ENCODE measurements at places on chromosomes 13 and 19. TPM values are rescaled to one million over a fixed set of nuclear protein-coding genes. Genes with fewer than 3 reads are reported as not detected.

DNA sequence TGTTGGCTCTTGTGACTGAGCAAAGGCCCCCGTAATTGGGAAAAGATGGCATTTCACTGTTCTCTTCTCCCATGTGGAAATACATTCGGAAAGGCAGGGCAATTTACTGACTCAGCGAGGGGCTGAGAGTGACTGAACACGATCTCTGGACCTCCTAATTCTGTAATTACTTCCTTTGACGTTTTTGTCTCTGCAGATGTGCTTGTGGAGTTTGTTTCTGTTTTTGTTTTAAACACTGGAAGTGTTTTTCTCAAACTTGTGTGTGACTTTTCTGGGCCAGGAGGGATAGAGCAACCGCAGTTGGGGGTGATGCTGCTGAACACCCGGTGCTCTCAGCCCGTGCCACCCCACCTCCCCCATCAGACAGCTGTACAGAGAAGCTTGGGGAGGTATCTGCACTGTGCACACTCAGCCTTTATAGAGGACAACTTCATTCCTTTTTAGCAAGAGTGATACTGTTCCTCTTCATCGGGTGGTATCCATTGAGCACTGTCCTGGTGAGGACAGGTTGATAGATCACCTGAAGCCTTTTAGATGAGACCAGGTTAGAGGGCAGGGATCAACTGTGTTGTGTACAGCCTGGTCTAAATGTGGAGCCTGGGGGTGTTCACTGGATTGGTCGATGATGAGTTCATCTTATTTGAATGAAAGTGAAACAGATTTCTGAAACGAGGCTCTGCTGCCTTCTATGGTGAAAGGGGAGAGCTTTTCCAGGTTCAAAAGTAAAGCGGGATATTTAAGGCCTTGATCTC lies 117.4 kb downstream of the ESD start:
- peak; percentile 67 for DNase-seq
- no peaks in the 10 kb centered on the region for H3K36me3 ChIP-seq
- peaks cover 26% of the 10 kb centered on the region for H3K4me1 ChIP-seq
- H3K27ac ChIP-seq: no peak overlapping the region
- no peaks in the 10 kb centered on the region for H3K27me3 ChIP-seq
- H3K4me3 ChIP-seq: no peak overlapping the region

GRCh38 chr13:78102741-78103140 lies 184.1 kb upstream of the EDNRB start:
- no peak for DNase-seq
- H3K4me1 ChIP-seq: no peaks in the 10 kb centered on the region
- H3K4me3 ChIP-seq: no peak overlapping the region
- no peaks in the 10 kb centered on the region for H3K36me3 ChIP-seq
- no peaks in the 10 kb centered on the region for H3K27me3 ChIP-seq
- H3K27ac ChIP-seq: no peak overlapping the region

GRCh38 chr13:40187324-40187795 lies 479.1 kb downstream of the FOXO1 start:
- no peaks in the 10 kb centered on the region for H3K36me3 ChIP-seq
- H3K27me3 ChIP-seq: no peaks in the 10 kb centered on the region
- DNase-seq: no peak
- H3K4me3 ChIP-seq: no peak overlapping the region

The CD37 gene
- polyA plus RNA-seq: 901 TPM

DNA sequence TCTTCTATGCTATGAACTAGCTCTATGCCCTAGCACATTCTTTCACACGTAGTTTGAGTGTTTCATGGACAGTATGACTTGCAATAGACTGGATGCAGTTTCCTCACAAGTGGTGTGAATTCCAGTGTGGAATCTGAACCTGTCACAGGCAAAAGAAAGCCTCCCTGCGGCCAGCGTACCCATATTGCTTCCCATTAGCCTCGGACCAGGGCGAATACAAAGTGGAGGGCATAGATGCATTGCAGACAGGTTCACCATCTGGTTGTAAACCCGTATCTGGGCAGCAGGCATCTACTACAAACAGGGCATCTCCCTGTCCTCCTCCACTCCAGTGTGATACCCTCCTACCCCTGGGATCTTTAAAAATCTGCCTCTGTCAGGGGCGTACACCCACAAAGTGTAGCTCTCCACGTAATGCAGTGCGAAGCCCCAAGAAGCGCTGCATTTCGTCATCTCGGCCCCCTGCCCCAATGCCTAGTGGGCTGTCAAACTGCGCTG lies 1.4 kb upstream of the CIC start:
- no peak overlapping the region for H3K4me3 ChIP-seq
- H3K4me1 ChIP-seq: peaks cover 14% of the 10 kb centered on the region
- no peak for DNase-seq
- H3K27me3 ChIP-seq: no peaks in the 10 kb centered on the region
- H3K36me3 ChIP-seq: no peaks in the 10 kb centered on the region

- H3K27ac ChIP-seq: no peak overlapping the region
- no peak overlapping the region for H3K4me3 ChIP-seq
- no peaks in the 10 kb centered on the region for H3K27me3 ChIP-seq
- DNase-seq: no peak
Measured at GRCh38 chr13:41767801-41768200, 193.1 kb downstream of the VWA8 start.

DNA sequence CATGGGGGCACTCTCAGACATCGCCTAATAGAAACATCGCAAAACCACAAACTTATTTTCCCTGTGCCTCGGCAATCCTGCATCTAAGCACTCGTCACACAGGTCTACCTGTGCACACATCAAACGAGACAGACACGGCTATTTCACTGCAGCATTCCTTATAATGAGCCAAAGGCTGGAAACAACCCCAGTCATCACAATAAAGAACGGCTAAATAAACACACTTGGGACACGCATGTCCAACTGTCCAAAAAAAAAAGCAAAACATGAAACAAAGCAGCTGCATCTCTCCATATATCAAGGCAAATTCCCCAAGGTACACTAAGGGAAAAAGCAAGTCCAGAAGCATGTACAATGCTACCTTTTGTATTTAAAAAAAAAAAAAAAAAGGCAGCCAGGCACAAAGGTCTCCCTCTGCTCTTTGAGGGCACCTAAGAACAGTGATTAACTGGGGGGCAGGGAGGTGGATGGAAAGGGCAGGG lies 27.2 kb upstream of the CCNP start:
- no peak for DNase-seq
- no peak overlapping the region for H3K4me3 ChIP-seq
- peaks cover 27% of the 10 kb centered on the region for H3K4me1 ChIP-seq
- peak overlapping the region; percentile 34 for H3K27ac ChIP-seq
- no peaks in the 10 kb centered on the region for H3K27me3 ChIP-seq

DNA sequence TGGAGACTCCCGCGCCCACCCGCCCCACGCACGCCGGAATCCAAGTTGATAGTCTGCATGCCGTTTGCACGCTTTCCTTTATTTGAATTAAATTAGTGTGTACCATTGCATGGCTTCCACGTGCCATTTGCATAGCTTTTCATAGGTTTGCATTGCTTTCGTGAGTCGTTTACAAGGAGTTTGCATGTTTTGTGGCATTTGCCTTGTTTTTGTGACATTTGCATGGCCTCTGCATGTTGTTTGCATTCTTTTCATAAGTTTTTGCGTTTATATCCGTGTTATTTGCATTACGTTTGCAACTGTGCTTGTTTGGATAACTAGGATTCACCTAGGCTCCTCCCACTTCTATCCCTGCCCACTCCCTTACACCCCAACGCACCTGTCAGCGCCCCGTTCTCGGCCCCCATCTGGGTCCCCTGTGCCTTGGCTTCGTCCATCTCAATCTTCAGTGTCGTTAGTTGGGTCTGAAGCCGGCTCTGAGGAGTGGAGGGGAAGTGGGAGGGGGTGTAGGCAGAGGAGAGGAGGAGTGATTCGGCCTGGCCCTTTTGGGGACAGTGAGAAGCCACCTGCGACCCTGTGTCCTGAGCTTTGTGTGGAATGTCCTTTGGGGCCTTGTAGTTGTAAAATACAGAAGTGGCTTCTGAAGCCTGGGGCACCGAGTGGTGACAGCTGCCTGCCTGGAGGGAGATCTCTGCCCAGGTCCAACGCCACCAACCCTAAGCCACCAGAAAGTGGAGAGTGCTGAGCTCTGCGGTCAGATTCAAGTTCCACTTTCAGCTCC lies 2.4 kb downstream of the CCDC194 start:
- H3K36me3 ChIP-seq: no peaks in the 10 kb centered on the region
- H3K27ac ChIP-seq: peak overlapping the region; percentile 76
- H3K4me1 ChIP-seq: peaks cover 27% of the 10 kb centered on the region
- no peak for DNase-seq
- peaks cover 6% of the 10 kb centered on the region for H3K27me3 ChIP-seq

DNA sequence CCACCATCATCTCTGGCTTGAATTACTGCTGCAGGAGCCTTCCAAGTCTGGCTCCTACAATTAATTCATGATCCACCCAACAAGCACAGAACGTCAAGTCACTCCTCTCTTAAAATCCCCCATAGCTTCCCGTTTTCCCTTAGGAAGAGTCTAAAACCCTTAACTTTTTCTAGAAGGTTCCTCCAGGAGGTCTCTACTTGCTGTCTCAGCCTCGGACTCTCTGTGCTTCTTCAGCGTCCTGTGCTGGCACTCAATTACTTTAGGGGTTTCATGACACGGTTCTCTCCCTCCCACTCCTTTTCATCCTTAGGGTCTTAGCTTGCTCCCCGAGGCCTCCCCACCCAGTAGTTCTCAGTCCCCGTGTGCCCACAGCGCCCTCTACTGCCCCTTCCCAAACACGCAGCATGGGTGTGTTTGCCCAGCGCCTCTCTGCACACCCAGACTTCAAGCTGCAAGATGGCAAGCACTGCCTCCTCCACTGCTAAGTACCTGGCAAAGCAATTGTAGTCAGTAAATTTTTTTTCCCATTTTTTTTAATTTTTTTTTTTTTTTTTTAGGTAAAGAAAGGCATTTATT lies 25.8 kb upstream of the MAP3K10 start:
- peaks cover 30% of the 10 kb centered on the region for H3K4me1 ChIP-seq
- DNase-seq: peak; percentile 39
- no peaks in the 10 kb centered on the region for H3K36me3 ChIP-seq

The ADAMTSL5 gene
- not detected for polyA plus RNA-seq

The COLGALT1 gene
- 18.7 TPM for polyA plus RNA-seq

- peaks cover 6% of the 10 kb centered on the region for H3K4me1 ChIP-seq
- peaks cover 33% of the 10 kb centered on the region for H3K27me3 ChIP-seq
- no peak overlapping the region for H3K27ac ChIP-seq
- H3K36me3 ChIP-seq: peaks cover 34% of the 10 kb centered on the region
- no peak overlapping the region for H3K4me3 ChIP-seq
Measured at GRCh38 chr19:47406711-47407416, 12.5 kb downstream of the MEIS3 start.

The GARIN5B gene
- not detected for polyA plus RNA-seq

The ADGRE3 gene
- polyA plus RNA-seq: 0.17 TPM

DNA sequence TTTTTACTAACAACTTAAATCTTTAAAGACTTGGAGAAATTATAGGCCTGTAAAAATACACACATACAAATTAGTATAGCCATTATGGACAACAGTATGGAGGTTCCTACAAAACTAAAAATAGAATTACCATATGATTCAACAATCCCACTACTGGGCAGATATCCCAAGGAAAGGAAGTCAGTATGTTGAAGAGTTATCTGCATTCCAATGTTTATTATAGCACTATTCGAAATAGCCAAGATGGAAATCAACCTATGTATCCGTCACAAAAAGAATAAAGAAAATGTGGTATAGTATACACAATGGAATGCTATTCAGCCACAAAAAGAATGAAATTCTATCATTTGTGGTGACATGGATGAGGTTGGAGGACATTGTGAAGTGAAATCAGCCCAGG lies 37.2 kb downstream of the SLITRK1 start:
- DNase-seq: no peak
- no peak overlapping the region for H3K4me3 ChIP-seq

GRCh38 chr13:22536851-22537250 lies 643.9 kb upstream of the SGCG start:
- DNase-seq: no peak
- H3K4me3 ChIP-seq: no peak overlapping the region
- no peaks in the 10 kb centered on the region for H3K36me3 ChIP-seq
- no peaks in the 10 kb centered on the region for H3K27me3 ChIP-seq
- no peaks in the 10 kb centered on the region for H3K4me1 ChIP-seq

- peak; percentile 33 for DNase-seq
- H3K4me1 ChIP-seq: peaks cover 21% of the 10 kb centered on the region
- peaks cover 63% of the 10 kb centered on the region for H3K27me3 ChIP-seq
- no peak overlapping the region for H3K4me3 ChIP-seq
- H3K27ac ChIP-seq: no peak overlapping the region
- no peaks in the 10 kb centered on the region for H3K36me3 ChIP-seq
Measured at GRCh38 chr19:54517483-54517882, 14.9 kb downstream of the LAIR2 start.

GRCh38 chr13:91220872-91221271 lies 126.6 kb upstream of the MIR17HG start:
- no peaks in the 10 kb centered on the region for H3K27me3 ChIP-seq
- no peaks in the 10 kb centered on the region for H3K4me1 ChIP-seq

DNA sequence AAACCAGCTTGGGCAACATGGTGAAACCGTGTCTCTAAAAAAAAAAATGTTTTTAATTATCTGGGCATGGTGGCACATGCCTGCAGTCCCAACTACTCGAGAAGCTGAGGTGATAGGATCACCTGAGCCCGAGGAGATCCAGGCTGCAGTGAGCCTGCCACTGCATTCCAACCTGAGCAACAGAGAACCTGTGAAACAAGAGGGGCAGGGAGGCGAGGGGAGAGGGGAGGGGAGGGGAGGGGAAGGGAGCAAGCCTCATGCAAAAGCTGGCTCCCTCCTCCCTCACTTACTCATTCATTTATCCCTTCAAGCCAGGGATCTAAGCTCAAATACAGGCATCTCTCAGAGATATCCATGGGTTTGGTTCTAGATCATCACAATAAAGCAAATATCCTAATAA lies 8.9 kb downstream of the ATP7B start:
- H3K27me3 ChIP-seq: peaks cover 45% of the 10 kb centered on the region
- no peak overlapping the region for H3K4me3 ChIP-seq
- DNase-seq: no peak
